Esophagus mucosa (tissue), 1 donor: ENCODE measurements at places on chromosomes 2 and 18. TPM values are rescaled to one million over a fixed set of nuclear protein-coding genes. Genes with fewer than 3 reads are reported as not detected.

- no peak for ATAC-seq
These were observed 20.9 kb upstream of the RAB11FIP5 start for GRCh38 chr2:73133566-73134197.

DNA sequence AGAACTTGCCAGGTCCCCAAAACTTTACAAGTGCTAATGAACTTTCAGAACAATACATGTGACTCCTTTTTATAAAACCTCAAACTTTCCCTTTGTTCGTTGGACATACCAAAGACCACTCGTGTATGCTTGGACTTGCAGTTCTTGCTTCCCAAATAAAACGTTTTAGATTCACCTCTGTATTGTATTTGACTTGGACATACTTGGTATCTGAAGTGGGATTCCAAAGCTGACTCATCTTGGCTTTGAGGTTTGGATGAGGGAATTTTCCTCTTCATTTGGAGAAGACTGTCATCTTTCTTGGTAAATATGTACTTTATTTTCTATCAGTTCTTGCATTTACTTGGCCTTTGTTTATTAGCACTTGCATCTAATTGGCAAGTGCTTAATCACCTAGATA is 8.0 kb upstream of the CYB5A start:
- no peak for ATAC-seq

DNA sequence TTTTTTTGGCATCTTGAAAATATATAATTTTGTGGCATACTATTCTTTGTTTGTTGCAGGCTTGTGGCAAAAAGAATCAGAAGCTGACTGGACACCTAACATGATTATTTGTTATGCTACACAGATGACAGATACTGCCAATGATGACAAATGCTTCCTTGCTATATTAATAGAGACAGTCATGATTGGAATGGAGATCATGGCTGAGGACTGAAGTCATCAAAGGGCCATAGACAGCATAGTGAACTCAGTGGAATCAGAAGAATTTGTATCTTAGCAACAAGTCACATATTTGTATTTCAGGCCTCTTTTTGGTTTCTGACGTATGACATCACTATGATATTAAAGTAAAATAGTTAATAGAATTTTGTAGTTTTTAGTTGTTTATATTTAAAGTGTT is 1003.8 kb upstream of the DDX18 start:
- ATAC-seq: no peak

The REG3G gene
- not detected for total RNA-seq

GRCh38 chr18:76741346-76741745 is 81.0 kb upstream of the ZNF236 start:
- no peak for ATAC-seq

DNA sequence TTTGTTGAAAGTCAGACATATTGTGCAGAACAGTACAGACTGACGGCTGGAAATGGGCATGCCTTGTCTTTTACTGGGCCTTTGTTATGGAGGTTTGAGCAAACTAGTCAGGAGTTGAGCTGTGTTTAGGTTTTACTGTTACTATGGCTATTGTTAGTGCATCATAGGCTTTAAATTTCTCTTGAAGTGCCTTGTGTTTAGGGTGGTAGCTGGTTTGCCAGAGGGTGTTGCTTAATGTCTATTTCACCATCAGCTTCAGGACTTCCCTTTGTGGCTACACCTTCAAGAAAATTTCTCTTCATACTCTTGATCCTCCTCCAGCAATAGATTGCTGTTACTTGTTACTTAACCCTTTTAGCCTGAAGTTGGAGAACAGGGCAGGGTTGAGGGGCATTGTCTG is 104.6 kb downstream of the CAPN13 start:
- ATAC-seq: no peak

GRCh38 chr2:142339261-142339660 is 208.4 kb upstream of the LRP1B start:
- no peak for ATAC-seq

DNA sequence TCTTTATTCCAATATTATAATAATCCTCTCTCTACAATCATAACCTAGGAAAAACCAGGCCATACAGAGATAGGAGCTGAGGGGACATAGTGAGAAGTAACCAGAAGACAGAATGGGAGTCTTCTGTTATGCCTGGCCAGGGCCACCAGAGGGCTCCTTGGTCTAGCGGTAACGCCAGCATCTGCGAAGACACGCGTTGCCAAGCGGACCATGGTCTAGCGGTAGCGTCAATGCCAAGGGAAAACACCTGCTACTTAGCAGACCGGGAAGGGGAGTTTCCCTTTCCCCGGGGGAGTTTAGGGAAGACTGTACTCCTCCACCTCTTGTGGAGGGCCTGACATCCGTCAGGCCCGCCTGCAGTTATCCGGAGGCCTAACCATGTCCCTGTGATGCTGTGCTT is 36.6 kb downstream of the ARL6IP6 start:
- ATAC-seq: no peak

DNA sequence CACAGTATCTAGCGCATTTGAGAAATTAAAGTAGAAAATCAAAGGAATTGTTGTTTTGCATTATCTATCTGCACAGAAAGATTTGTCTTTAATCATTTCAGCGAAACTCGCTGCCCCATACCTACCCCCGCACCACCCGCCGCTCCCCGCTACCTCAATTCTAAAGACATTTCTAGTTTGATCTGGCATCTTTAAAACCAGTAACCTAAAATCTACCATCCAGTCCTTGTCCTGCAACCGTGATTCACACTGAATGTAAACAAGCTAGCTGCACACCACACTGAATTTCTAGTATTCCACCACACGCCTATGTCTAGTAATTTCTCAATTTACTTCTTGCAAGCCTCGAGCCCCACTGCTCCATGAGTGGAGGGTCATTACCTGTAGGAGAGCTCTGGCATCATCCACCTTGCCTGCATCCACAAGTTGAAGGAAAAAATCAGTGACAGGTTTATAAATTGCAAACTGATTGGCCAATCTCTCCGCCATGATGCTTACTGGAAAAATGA is 60.1 kb downstream of the ABCG8 start:
- no peak for ATAC-seq

The TMEFF2 gene
- not detected for total RNA-seq

DNA sequence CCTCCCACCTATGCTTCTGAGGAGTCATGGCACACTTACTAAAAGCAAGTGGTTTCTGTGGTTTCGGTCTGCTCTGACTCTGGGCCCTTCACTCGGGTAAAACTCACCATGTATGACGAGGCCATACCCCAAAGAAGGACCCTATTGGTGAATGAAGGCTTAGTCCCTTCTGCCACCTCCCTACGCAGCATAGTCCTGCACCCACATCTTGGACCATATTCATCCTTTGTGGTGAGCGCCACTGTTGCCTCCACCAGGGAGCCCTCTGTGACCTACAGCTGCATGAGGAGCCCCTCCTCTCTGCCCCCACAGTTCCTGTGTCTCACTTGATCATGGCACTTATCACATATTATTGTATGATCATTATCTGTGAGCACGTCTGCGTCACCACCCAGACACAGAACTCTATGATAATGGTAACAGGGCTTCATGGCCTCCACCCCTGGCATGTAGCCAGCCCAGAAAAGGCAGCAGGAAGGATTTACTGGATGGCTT is 113.3 kb downstream of the TFCP2L1 start:
- ATAC-seq: no peak
